ENCODE measurements at places on chromosomes 4 and X.

- no peak for DNase-seq
These were observed 600.9 kb upstream of the DIPK2B start for GRCh38 chrX:45801554-45801953.

DNA sequence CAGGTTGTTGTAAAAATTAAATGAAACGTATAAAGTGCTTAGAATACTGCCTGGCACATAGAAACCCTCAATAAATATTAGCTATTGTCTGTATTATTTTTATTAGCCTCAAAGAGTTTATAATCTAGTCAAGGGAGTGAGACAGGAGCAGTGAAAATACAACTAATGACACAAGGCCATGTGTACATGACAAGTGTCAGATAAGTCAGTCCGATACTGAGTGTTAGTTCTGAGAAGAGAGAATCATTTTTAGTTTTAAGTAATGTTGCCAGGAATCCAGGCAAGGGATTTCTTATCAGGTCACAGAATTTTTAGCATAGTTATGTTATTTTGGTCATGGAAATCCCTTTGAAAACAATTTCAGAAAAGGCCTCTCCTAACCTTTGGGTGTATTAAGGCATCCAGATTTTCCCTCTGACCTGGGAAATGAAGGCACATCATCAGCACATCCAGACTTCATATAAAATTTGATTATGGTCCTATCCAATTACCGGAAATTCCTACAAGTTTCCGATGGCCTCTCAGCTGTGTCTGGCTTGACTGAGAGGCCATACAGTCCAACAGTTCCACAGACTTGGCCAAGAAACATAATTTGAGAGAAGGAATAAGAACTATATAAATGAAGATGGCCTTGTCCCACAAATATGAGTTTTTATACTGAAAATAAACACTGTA, 35.7 kb downstream of the PPARGC1A start:
- DNase-seq, result no peak

DNA sequence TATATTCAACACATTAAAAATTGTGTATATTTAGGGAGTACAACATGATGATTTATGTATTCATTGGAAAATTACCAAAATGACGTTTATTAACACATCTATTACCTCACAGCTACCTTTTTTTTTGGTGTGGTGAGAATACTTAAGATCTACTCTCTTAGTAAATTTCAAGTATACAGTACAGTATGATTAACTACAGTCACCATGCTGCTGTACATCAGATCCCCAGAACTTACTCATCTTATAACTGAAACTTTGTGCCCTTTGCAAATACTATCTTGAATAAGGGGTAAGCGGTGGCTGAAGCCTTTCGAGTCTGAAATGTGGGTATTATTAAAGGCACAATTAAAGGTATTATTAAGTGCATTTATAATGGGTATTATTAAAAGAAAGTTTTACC, 976 bp downstream of the PHKA1 start:
- DNase-seq, result no peak

DNA sequence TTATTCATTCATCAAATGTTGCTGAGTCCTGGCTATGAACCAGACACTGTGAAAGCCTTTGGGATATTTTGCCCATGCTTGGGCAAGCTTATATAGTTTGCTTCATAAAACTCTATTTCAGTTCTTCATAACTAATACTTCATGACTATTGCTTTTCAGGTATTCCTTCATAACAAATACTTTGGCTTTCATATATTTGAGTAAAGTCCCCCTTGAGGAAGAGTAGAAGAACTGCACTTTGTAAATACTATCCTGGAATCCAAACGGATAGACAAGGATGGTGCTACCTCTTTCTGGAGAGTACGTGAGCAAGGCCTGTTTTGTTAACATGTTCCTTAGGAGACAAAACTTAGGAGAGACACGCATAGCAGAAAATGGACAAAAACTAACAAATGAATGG, 1.7 kb upstream of the AFP start:
- no peak for DNase-seq

DNA sequence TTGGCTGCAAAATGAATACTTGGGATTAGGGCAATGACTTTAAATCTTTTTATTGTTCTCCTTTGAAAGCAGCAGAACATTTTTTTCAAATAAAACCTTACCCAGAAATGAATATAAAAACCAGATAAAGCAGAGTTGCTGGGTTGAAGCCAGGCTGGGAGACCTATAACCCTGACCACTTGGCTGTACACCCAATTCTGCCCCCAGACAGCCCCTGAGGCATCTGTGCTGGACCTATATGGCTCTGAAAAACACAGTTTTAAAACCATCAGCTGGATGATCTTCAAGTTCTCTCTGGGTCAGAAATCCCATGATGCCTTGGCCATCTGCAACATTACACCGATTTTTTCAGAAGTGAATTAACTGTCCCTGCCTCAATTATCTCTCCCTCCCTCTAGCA, 23.7 kb upstream of the GLRA2 start:
- DNase-seq, result no peak

DNA sequence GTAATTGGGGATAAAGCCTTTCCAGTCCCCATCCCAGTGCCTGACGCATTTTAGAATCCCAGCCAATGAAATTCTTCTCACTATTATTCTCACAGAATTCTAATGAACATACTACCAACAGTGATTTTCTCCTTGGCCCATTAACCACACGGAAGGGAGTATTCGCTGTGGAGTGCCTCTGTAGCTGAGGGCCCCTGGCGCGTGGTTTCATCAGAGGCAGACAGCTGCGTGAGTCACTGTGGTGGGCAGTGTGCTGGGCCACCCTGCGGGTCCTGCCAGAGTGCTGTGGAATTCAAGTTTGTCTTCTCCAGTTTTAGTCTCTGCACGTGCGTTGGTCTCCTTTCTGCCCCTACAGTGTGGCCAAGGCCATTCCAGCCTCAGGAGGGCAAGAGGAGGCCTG, 335.4 kb upstream of the FAT1 start:
- DNase-seq, result no peak

DNA sequence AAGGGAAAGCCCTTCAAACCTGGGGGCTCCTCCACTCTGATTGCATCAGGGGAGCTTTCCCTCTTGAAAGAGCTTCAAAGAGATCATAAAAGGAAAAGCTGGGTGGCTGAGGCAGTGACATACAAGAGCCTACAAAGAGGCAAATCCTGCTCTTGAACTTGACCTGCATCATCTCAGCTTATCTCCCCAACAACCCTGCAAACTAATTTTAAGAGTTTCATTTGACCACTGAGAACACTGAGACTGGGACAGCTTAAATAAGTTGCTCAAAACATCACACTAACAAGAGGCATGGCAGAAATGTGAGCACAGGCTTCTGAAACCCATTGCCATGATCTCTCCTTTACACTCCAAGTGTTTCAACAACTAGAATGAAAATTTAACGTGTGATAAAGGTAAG, 101.6 kb upstream of the PPARGC1A start:
- no peak for DNase-seq

DNA sequence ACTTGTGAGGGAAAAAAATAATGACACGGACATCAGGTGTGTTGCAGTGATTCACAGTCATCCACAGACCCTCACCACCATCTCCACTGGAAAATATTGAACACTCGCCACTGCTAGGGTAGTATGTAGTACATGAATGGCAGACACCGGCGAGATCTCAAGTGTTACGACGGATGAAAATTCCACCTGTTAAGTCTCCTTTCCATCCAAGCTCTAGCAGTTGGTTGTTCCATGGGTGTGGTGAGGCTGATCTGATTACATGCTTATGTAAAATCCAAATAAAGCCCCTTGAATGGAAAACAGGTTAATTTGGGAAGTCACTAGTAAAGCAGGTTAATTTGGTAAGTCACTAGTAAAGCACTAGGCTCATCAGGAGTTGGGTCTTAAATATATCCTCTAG, 1.1 kb upstream of the ARMCX4 start:
- DNase-seq, result no peak

DNA sequence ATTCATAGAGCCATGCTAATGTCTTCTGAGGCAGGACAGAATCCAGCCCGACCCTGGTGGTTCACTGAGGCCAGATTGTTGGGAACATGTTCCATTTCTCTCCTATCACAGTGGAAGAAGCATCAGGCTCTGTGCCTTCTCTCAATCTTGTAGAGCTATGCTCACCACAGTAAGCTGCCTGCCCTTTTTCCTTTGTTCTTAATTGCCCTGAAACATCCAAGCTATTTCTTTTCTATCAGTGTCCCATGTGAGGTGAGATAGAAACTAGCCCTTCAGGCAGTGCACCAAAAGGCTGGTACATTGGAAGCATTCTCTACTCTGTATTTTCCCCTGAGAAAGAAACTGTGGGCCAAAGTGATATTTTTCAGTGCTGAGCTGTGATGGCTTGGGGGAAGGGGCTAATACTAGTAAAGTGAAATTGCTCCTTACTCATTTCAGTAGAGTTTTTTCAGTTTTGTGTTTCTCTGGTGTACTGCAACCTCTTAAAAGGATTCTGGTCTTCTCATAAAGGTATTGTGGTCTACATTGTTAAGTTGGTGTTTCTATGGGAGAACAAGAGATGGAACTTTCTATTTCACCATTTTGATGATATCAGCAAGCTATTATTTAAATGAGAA, 611.2 kb downstream of the RPA4 start:
- no peak for DNase-seq

DNA sequence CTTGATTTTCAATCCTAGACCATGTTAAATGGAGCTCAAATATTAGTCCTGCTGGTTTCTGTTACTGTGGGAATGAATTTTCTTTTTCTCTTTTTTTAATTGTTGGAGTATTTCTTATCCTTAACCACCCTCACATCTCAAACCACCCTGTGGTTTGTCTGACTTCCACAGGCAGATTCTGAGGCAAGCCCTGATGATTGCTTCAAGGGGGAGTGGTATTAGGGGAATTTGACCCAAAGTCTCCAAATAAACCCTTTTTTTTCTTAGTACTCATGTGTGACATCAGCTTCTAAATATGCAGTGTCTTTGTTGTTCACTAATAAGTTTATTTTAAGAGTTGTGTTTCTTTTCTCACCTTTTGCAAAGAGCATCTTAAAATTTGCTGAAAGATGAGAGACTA, 810.3 kb downstream of the IL1RAPL1 start:
- no peak for DNase-seq

DNA sequence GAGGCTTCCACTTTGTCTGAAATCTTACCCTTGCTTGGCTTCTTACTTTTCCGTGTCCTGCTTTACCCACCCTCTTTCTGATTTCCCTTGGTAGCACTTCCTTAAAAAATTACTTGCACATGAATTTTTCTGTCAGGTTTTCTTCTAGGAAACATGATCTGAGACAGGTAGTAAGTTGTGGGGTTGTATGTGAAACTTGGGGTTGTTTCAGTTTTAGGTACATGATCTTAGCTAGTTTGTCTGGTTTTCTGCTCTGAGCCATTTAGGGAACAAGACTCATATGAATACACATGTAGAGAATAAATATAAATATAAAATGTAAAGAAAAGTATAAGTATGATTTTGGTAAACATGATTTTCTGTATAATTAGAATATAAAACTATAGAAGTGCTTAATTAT, 17.4 kb upstream of the ARMCX2 start:
- DNase-seq, result no peak

DNA sequence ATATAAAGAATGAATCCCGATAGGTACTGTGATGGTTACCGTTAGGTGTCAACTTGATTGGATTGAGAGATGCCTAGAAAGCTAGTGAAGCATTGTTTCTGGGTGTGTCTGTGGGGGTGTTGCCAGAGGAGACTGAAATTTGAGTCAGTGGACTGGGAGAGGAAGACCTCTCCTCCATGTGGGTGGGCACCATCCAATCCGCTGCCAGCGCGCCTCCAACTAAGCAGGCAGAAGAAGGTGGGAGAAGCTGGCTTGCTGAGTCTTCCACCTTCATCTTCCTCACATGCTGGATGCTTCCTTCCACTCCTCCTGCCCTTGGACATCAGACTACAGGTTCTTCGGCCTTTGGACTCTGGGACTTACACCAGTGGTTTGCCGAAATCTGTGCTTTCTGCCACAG, 40.1 kb downstream of the WFS1 start:
- DNase-seq, result no peak

- DNase-seq, result no peak
These were observed 36.7 kb downstream of the PCDH18 start for GRCh38 chr4:137495578-137495977.

GRCh38 chr4:21948347-21949072, at the start of gene KCNIP4:
Gene KCNIP4, minus strand, starts transcription at chr4:21948772.
- no peak for DNase-seq

Data from NK-92 treated with Interleukin-12 subunit alpha and Interleukin-12 subunit beta, amount 100 ng/mL, for 24 hours (cell line).